Muscle of arm (tissue), 14 donors: ENCODE measurements at places on chromosomes 6 and 20. TPM values are rescaled to one million over a fixed set of nuclear protein-coding genes. Genes with fewer than 3 reads are reported as not detected.

- no peak for DNase-seq
Measured at GRCh38 chr20:58864346-58864745, 11.8 kb downstream of the GNAS start.

DNA sequence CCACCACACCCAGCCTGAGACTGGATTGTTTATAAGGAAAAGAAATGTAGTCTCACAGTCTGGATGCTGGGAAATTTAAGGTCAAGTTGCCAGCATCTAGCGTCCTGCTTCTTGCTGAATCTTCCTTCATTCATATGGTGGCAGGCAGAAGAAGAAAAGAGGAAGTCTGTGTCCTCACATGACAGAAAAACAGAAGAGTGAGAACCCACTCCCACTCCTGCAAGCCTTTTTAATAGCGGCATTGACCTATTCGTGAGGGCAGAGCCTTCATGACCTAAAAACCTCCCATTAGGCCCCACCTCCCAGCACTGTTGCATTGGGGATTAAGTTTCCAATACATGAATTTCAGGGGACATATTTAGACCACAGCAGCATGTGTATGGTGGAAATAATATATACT is 160.8 kb upstream of the BMP2 start:
- no peak for DNase-seq

GRCh38 chr6:7841781-7842468 is 68.7 kb downstream of the TXNDC5 start:
- no peak for DNase-seq

DNA sequence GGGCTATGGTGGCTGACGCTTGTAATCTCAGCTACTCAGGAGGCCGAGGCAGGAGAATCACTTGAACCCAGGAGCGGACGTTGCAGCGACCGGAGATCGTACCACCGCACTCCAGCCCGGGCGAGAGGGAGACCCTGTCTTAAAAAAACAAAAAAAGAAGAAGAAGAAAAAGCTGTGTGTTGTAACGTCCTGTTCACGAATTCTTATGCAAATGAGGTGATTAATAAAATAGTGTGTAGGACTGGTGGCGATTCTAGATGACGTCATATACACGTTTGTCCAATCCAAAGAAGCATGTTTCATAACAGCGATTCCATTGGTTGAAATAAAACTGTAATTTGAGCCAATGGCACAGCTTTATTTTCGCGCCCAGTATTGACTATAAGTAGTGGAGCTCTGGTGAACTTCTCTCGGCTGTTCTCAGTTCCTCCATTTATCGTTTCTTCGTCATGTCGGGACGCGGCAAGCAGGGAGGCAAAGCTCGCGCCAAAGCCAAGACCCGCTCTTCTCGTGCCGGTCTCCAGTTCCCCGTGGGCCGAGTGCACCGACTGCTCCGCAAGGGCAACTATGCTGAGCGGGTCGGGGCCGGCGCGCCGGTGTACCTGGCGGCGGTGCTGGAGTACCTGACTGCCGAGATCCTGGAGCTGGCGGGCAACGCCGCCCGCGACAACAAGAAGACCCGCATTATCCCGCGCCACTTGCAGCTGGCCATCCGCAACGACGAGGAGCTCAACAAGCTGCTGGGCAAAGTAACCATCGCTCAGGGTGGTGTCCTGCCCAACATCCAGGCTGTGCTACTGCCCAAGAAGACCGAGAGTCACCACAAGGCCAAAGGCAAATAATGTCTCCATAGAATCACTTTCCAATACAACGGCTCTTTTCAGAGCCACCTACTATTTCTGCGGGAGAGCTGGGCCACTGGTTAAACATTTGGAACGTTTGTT is 47.0 kb downstream of the OR2B2 start:
- peak; percentile 95 for DNase-seq

DNA sequence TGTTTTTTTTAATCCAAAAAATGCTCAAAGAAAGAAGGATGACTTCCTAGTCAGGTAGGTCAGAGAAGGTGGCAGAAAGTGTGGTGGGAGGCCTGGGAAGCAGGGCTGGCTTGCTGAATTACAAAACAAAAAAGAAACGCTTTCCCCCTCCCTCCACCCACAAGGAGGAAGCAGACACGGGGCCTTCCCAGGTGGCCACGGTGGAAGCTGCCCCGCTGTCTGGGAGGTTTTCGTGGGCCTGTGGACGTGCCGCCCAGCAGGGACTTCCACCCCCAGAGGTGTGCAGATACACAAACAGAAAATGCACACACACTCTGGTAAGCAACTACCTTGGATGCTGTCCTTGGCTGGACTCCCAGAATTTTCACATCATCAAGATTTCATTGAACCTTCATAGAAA is 198.2 kb upstream of the CDH4 start:
- DNase-seq = no peak

GRCh38 chr20:57705127-57705899 is 4.5 kb downstream of the PMEPA1 start:
- DNase-seq = no peak

DNA sequence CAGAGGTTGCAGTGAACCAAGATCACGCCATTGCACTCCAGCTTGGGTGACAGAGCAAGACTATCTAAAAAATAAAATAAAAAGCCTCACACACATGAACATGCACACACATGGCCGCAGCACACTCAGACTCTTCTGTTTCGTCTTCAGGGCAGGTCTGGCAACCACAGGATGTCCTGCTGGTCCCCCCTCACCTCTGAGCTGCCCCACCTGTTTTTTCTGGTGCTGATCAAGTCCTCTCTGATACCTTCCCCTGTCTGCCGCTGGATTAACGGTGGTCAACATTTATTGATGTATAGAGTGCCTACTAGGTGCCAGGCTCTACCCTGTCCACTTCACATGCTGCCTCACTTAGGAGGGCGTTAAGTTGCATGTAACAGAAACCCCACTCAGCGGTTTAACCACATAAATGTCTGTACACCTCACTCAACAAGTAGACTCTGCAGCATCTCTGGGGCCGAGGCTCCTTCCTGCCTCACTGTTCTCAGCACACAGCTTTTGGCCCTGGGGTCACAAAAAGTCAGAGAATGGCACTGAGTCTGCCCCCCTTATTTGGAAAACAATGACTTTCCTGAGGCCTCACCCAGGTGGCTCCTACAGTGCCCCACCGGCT is 4.5 kb upstream of the AP5S1 start:
- DNase-seq = no peak

DNA sequence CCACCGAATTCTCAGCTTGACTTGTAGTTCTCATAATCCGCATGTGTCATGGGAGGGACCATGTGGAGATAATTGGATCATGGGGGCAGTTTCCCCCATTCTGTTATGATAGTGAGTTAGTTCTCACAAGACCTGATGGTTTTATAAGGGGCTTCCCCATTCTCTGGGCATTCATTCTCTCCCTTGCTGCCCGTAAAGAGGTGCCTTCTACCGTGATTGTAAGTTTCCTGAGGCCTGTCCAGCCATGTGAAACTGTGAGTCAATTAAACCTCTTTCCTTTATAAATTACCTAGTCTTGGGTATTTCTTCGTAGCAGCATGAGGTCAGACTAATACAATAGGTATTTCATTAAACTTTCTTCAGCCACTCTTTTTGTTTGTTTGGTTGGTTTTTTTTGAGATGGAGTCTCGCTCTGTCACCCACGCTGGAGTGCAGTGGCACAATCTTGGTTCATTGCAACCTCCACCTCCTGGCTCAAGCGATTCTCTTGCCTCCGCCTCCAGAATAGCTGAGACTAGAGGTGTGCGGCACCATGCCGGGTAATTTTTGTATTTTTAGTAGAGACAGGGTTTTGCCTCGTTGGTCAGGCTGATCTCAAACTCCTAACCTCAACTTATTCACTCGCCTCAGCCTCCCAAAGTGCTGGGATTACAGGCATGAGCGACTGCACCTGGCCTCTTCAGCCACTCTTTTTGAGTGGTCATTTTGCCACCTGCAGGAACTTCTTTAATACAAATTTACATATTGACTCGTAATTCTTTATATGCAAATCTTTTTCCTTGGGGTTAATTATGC is 36.3 kb downstream of the GSTA2 start:
- DNase-seq = no peak

DNA sequence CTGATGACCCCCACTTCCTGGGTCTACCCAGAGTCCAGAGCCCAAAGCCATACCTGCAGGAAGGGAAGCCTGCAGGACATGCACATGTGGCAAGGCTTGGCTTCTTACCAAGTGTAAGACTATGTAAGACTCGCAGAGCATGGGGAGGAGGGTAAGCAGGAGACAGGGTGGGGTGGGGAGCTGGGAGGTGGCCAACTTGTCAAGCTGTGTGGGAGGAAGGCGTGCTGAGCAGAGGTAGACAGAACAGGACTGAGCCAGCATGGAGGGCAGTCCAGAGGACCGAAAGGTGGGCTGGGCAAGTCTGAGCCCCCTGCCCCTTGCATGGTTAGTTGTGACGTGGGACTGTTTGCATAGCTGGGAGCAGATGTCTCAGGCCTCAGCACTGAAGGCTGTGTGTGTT is 53.4 kb upstream of the RNF24 start:
- no peak for DNase-seq

- no peak for DNase-seq
Measured at GRCh38 chr20:50140339-50140859, 13.1 kb downstream of the PEDS1 start.

GRCh38 chr6:157768304-157768703 is 54.7 kb upstream of the SNX9 start:
- DNase-seq = no peak

- no peak for DNase-seq
Measured at GRCh38 chr6:40904583-40905194, 134.3 kb downstream of the UNC5CL start.

DNA sequence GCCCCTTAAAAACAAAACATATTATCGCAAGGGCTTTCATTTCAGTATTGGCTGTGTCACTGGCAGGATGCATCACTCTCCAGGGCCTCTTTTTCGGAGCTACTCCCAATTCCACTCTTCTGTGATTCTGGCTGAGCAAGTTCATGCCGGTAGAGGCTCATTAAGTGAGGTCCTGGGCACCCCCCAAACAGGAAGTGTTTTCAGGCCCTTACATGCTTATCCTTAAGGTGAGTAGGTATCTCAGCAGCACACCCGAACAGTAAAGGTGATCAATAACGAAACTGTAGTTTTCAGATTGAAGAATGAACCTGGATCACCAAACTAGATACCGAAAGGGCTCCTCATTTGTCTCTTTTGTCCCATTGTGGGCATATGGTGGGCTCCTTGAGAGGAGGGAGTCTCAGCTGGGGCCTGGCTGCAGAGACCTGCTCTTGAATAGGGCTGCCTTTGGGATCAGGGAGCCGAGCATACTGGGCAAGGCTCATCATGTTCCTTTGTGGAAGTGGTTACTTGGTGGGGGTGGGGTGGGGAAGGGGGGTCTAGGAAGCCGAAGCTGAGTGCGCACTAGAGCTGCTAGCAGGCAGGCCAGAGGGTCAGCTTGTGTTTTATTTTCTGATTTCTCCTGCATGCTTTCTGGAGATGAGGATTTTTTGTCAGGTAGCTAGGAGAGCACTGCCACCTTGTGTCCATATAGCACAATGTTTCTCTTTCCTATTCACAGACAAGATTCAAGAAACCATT is 65.2 kb downstream of the CDS2 start:
- DNase-seq = peak; percentile 72

Gene TUBB2B
- polyA plus RNA-seq = 59.4 TPM

Gene KIAA0408
- 18.1 TPM for polyA plus RNA-seq

Gene SLC22A7
- not detected for polyA plus RNA-seq

Gene CALHM4
- not detected for polyA plus RNA-seq
